ENCODE measurements at places on chromosomes 1 and 21.

GRCh38 chr1:219757890-219758289 is 145.0 kb upstream of the ZC3H11B start:
- DNase-seq: no peak

DNA sequence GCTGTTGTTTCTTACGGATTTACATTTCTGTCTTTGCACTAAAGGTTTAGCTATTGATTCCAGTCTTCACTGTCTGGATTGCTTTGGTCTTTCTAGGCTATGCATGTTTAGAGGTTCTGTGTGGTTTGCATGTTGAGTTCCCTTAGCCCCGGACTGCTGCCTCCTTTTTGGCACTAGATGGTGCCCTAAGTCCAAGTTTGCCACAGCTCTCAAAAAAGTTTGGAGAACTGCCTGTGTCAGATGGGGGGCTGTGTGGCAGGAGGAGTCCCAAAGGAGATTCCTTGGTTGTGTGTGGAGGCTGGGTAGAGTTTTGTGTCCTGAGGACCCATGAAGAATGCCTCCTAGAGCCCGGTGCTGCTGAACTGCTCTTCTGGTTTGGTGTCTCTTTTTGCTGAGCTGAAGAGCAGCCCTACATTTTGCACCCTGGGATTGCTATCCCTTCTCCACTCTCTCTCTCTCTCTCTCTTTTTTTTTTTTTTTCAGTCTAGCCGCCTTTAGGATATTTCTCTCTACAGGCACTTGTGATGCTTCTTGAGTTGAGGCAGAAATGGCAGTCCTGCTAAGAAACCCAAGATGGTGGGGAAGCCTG is 74.4 kb downstream of the PTGS2 start:
- DNase-seq: no peak

- no peak for DNase-seq
Observed at GRCh38 chr21:23008601-23009202, 2010.5 kb downstream of the NCAM2 start.

- no peak for DNase-seq
Observed at GRCh38 chr1:94056171-94056570, 64.8 kb downstream of the ABCA4 start.

DNA sequence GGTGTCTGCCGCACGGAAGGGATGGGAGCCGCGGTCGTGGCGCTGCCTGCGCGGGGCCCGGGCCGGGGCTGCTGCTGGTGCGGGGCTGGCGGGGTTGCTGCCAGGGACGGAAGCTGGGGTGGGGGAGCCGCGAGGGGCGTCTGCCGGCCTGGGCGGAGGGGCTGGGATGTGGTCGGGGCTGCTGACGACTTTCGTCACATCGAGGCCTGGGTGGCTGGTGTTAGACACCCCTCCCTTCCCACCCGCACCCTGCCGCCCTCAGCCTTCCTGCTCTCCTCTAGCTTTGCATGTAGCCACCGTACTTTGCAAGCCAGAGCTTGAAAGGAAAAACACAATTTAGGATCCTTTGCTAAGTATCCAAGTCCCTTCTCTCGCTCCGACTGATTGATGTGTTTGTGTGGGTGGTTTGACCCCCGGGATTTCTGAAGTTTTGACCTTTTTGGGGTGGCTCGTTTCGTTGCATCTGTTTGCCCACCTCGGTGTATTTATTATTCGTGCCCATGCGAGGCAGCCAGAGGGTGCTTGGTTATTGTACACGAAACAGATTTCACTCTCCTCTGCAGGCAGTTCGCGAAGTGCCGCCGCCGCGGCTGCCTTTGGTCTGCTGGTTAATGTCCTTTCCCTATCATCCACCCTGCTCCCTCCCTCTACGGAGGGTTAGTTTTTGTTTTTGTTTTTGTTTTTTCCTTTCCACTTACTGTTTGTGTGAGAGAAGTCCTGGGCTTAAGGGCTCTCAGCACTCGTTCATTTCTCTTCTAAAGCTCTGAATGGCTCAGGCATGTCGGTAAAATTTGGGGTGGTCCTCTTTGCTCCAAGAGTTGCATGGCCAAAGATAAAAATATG is 868 bp downstream of the C1orf21 start:
- peak; percentile 6 for DNase-seq

Data from stimulated activated CD8-positive, alpha-beta memory T cell treated with anti-CD3 and anti-CD28 coated beads, Interleukin-15, amount 100 ng/mL, for 24 hours (primary cell).